NCI-H1930 (cell line): ENCODE measurements at places on chromosomes 7 and 10.

DNA sequence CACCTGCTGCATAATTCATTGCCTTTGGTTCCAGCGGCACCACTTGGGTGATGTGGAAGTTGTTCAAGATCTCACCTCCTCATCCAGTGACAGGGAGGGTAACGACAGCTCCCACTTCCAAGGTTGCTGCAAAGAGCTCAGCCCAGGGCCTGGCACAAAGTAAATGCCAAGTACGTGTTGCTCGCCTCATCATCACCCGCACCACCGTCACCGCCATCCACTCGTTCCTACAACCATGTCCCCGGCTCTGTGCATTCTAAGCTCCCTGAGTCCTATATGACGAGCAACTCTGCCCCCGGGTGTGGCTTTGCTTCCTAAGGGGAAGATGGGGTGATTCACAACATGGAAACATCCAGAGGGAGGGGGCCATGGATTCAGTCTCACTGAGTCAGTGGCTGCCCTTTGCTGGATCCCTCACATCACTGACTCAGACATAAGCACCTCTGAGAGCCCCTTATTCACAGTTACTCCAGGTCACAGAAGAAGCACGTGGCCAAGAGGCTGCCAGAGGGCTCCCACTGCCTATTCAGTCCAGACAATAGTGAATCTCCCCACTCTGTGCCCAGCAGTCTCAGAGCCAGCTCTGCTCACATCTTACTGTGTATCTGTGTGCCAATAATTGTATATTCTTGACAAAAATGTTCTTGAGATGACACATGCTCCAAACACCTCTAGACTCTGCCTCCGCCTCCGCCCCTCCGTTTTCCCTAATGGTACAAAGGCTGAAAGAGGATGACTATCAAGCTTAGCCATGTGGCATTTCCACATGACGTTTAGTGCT is 159.1 kb downstream of the GFRA1 start:
- no peak for DNase-seq

GRCh38 chr10:51273574-51273973 is 199.3 kb downstream of the PRKG1 start:
- DNase-seq: no peak

DNA sequence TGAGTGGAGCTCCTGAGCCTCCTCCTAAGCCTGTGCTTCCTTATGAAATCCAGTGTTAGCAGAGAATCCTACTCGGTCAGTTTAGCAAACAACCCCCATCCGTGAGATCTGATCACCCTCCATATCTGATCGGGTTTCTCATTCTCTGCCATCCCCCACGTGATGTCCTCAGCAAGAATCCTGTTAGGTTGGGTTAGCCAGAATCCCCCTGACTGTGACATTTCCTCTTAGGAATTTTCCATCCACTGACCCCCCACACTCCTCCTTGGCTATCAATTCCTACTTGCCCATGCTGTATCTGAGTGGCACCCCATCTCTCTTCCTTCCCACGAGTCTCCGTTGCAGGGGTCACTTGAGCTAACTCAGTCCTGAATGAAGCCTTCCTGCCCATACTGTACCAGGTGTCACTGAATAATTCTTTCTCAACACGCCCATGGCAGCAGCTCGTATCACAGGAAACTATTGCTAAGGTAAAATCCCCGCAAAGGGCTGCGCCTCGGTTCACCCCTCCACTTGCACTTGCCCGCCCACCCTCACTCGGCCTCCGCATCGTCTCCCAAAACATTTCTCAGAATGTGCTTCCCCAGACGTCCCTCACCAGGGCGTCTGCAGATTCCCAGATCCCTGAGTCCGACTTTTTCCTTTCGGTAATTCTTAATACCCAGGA is 44.1 kb downstream of the MYOF start:
- DNase-seq: no peak

DNA sequence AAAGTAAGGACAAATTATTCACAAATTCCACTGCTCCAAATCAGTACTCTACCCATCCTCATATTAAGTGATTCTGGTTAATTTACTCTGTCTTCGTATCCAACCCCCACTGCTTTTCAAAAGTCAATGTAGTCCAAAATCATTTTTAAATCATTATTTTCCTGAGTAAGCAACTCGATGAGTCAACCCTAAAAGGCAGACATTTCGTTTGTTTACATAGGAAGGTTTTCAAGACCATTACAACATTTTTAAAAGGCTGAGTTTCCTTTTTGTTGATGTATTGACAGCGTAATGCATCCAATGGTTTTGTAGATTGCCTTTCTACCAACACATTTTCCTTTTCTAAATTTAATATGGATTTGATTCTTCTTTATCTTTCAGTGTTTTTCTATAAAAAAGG is 523.0 kb upstream of the ANKRD30A start:
- DNase-seq: no peak

- no peak for DNase-seq
These were observed 57.2 kb upstream of the ARID5B start for GRCh38 chr10:61844116-61844822.

DNA sequence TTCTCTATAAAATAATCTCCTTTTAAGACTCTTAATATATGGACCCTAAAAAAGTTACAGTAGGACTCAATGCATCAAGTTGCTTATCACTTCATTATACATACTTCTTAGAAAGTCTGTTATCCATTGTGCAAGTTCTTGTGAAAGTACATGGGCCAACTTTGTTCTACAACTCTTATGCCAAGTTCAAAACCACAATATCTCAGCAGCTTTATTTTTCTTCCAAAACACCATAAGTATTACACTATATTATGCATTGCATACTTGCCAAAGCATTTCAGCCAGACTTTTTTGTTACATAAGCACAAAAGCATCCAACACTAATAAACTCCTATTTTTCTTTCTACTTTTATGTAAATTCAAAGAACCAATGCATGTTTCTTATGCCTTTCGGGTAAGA is 94.4 kb downstream of the AHR start:
- no peak for DNase-seq

DNA sequence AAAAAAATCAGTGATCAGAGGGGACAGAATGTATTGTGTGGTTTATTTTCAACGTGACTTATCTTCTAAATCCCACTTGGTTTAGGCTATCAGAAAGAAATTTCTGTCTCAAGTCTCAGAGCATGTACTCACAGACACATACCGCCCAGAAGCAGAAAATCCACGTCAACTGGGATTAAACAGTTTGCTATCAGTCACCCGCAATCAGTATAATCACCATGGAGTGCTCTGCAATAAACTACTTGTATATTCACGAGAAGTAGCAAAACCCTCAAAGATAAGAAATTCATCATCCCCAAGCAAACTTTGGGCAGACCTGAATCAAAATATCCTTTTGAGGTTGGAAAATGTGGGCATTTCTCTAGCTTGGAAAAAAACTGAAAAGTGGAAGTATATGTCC is 259.1 kb downstream of the FGFR2 start:
- DNase-seq: no peak

- no peak for DNase-seq
These were observed 315.3 kb downstream of the ADRA2A start for GRCh38 chr10:111392159-111392558.

DNA sequence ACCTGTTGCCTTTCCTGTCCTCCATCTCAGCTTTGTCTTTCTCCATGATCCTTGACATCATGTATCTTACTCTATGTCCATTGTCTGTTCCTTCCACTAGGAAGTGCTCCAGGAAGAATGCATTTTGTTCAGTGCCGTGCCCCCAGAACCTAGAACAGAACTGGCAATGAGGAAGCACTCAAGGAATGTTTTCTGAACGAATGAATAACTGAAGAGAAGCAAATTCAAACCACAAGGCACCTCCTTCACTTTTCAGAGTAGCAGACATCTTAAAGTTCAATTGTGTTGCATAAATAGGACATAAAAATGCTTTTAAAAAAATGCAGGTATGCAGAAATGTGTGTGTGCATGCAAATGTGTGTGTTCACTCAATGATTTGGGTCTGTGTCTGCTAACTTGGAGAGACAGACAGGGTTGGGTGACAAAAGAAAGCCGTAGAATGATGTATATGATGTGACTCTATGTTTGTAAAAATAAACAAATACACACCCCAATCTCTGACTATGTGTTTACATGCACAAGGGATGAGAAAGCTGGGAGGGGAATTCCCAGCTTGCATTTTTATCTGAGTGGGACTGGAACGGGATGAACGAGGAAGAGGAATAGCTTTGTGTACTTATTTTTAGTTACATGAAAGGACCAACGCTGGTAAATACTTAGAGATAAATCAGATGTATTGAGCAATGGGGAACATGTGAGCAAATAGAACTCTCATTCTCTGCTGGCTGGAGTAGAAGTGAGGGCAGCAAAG is 237.7 kb downstream of the FANK1 start:
- DNase-seq: no peak

GRCh38 chr7:132471515-132471914 is 104.8 kb downstream of the PLXNA4 start:
- DNase-seq: no peak

- DNase-seq: no peak
These were observed 567.6 kb downstream of the GRM8 start for GRCh38 chr7:126685018-126685573.

GRCh38 chr7:157544226-157544625 is 207.4 kb downstream of the DNAJB6 start:
- no peak for DNase-seq

GRCh38 chr10:123139521-123140163 is 3.9 kb downstream of the HMX3 start:
- no peak for DNase-seq

- no peak for DNase-seq
These were observed 16.3 kb upstream of the GLI3 start for GRCh38 chr7:42253316-42253715.

GRCh38 chr10:86300399-86300925 is 66.1 kb downstream of the GRID1 start:
- no peak for DNase-seq

DNA sequence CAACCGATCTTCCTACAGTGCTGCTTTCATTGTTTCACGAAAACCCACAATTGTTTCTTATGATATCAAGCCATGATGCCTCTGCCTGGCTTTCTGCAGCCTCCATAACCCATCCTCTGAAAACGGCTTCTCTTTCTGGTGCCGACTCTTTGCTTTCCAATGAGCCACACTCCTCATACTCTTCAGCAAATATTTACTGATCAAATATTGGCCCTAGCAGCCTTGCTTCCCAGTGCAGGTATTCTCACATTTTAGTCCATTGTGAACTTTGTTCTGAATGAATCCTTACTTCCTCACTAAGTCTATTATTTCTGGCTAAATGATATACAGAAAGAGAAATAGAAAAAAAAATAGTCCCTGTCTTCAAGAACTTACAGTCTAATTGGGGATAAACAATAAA is 35.5 kb downstream of the LAMB1 start:
- no peak for DNase-seq

GRCh38 chr7:16265863-16266458 is 155.4 kb downstream of the CRPPA start:
- DNase-seq: no peak

DNA sequence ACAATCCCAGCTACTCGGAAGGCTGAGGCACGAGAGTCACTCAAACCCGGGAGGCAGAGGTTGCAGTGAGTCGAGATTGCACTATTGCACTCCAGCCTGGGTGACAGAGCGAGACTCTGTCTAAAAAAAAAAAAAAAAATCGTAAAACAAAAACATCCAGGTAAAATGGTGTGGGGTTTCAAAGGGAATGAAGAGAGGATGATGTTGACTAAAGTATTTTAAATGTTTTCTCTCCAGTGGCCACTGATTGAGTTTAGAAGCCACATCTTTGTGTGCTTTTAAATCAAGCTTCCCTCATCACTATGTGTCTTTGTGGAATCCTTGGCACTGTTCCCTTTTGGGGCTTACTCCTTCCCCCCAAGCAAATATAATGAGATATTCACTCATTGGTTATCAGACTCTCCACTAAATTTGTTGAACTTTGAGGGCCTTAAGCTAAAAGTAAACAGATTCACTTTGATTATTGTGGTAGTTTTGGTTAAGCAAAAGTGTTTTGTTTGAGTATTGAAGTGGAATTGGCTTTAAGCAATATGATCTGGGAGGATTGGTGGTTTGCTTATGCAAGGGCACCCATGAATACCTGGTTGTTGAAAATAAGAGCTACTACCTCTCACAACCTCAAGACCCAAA is 162.9 kb downstream of the CDK14 start:
- no peak for DNase-seq

GRCh38 chr7:92875173-92875572 is 38.8 kb upstream of the CDK6 start:
- DNase-seq: no peak

- DNase-seq: no peak
These were observed 354.1 kb downstream of the TCERG1L start for GRCh38 chr10:130957423-130957822.

- no peak for DNase-seq
These were observed 146.6 kb downstream of the CTNNA3 start for GRCh38 chr10:67549390-67549789.

DNA sequence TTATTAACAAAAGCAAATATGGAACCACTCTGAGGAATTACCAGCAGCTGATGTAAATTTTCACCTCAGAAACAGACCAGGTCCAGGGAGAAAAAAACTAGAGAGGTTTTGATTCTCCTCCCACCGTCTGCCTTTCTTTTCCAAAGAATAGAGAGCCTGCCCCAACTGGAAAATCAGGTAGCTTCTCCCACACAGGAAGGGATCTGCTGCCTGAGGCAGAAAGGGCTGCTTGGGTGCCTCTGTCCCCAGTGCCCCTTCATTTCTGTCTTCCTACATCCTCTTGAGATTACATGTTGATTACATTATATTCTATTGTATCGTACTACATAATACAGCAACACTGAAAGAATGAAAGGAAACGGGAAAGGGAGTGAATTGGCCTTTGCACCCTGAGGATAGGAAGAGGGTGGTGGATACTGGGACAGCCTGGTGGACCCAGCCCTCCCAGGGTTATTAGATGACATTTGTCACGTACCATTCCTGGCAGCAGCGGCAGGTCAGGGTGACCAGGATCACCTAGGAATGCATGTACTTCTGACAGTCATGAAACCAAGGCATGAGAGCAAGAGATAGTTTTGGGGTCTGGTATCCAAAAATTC is 8.9 kb downstream of the ST8SIA6 start:
- no peak for DNase-seq

- no peak for DNase-seq
These were observed 47.7 kb downstream of the EGFR start for GRCh38 chr7:55066524-55066923.

DNA sequence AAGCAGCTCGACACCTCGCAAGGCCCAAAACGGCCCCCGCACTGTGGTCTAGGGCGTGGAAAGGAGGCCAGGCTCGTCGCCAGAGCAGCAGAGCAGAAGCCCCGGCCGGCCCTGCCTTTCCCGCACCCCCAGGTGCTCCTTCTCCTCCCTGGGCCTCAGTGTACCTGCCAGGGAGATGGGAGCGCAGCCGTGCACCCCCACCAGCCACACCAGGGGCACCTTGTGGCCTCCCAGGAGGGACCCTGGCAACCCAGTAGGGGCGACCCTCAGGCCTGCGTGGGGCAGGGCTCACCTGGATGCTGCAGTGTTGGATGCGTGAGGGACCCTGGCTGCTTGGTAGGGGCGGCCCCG is 9.5 kb downstream of the PDGFA start:
- no peak for DNase-seq
